ENCODE measurements at places on chromosomes 5 and 9. TPM values are rescaled to one million over a fixed set of nuclear protein-coding genes. Genes with fewer than 3 reads are reported as not detected.

ARID3C gene
- total RNA-seq, result not detected

DRD1 gene
- total RNA-seq, result 0.05 TPM

FBP2 gene
- not detected for total RNA-seq

TNFSF8 gene
- 0.86 TPM for total RNA-seq

ADAMTS2 gene
- 5.9 TPM for total RNA-seq

PIP5KL1 gene
- total RNA-seq, result 0.57 TPM

ZNF618 gene
- total RNA-seq, result 1.7 TPM

SEMA6A gene
- 4.5 TPM for total RNA-seq

FNIP1 gene
- total RNA-seq, result 31.6 TPM

RNF224 gene
- not detected for total RNA-seq

LRRC19 gene
- total RNA-seq, result not detected

TMED7 gene
- 79.1 TPM for total RNA-seq

UGT3A2 gene
- not detected for total RNA-seq

OR1Q1 gene
- total RNA-seq, result not detected

RANBP3L gene
- 0.51 TPM for total RNA-seq

ABHD17B gene
- total RNA-seq, result 7.8 TPM

ATG10 gene
- 7.1 TPM for total RNA-seq

CYSRT1 gene
- not detected for total RNA-seq

PCDHB16 gene
- total RNA-seq, result 2.2 TPM

FREM1 gene
- total RNA-seq, result 2.4 TPM

PCDHA9 gene
- 0.03 TPM for total RNA-seq
